Gastroesophageal sphincter (tissue), 4 donors: ENCODE measurements at places on chromosomes 2 and 18. TPM values are rescaled to one million over a fixed set of nuclear protein-coding genes. Genes with fewer than 3 reads are reported as not detected.

STPG4 gene
- total RNA-seq = 0.23 TPM

ACMSD gene
- total RNA-seq = not detected

MROH2A gene
- total RNA-seq = not detected

CYS1 gene
- total RNA-seq = 22.4 TPM

SLC40A1 gene
- 46.2 TPM for total RNA-seq

GRCh38 chr18:10860928-10861327 lies 288.4 kb downstream of the PIEZO2 start:
- H3K27me3 ChIP-seq = no peaks in the 10 kb centered on the region
- H3K4me1 ChIP-seq = no peaks in the 10 kb centered on the region
- ATAC-seq = no peak
- H3K27ac ChIP-seq = no peak overlapping the region
- H3K4me3 ChIP-seq = no peak overlapping the region

GKN1 gene
- 4.7 TPM for total RNA-seq

DNA sequence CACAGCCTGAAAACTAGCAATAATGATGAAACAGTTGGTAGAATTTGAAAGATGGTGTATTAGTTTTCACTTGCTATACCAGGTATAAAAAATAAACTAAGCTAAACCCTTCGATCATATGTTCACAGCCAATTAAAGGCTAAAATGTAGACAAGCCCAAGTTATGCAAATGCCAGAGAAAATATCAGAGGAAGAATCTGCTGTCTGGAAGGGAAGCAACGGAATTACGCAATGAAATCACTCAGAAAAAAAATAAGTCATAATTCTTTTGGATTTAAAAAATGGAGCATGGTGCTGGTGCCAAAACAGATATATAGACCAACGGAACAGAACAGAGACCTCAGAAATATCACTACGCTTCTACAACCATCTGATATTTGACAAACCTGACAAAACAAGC lies 108.3 kb downstream of the ARL4C start:
- H3K4me1 ChIP-seq = no peaks in the 10 kb centered on the region
- H3K27me3 ChIP-seq = no peaks in the 10 kb centered on the region
- H3K36me3 ChIP-seq = no peaks in the 10 kb centered on the region
- no peak overlapping the region for H3K4me3 ChIP-seq
- ATAC-seq = no peak
- no peak overlapping the region for H3K27ac ChIP-seq

GRCh38 chr18:59669872-59670657 lies 27.2 kb downstream of the CCBE1 start:
- H3K36me3 ChIP-seq = no peaks in the 10 kb centered on the region
- peaks cover 4% of the 10 kb centered on the region for H3K27me3 ChIP-seq
- no peak overlapping the region for H3K4me3 ChIP-seq
- no peak overlapping the region for H3K27ac ChIP-seq
- peak; percentile 39 for ATAC-seq
- no peaks in the 10 kb centered on the region for H3K4me1 ChIP-seq

DNA sequence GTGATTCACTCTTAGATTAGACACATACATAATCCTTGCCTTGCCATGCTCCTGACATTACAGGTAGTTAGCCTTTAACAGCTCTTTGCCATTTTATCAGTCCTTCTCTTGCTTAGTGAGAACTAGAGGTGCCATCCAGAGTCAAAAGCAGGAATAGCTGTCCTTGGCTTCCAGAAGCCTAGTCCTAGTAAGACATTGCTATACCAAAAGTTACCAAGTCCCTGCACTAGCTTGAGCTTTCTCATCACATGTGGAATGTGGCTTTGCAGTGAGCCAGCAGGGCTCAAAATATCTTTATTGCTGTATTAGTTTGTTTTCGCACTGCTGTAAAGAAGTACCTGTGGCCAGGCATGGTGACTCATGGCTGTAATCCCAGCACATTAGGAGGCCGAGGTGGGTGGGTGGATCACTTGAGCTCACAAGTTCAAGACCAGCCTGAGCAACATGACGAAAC lies 104.7 kb upstream of the NOSTRIN start:
- no peaks in the 10 kb centered on the region for H3K36me3 ChIP-seq
- no peak for ATAC-seq
- H3K27me3 ChIP-seq = no peaks in the 10 kb centered on the region
- no peak overlapping the region for H3K4me3 ChIP-seq
- H3K27ac ChIP-seq = no peak overlapping the region
- H3K4me1 ChIP-seq = peaks cover 12% of the 10 kb centered on the region

FABP1 gene
- total RNA-seq = not detected

PLGLB1 gene
- total RNA-seq = 4.3 TPM

CNTNAP5 gene
- total RNA-seq = not detected

DNA sequence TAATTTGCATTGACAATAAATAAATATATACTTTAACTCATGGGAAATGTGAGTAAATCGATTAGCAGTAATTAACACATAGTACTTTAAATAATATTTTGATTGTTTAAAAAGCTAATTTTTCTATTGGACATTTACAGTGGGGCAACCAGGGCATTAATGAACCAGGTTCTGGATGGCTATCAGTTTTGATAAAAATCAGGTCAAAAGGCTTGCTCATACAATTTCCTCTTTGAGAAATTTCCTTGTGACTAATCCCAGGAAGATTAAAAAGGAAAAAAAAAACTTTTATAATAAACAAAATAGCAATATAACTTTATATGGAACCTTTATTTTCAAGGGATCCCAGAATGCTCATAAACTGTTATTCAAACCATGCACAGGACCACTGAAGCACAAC lies 497.2 kb upstream of the ZEB2 start:
- no peak for ATAC-seq
- H3K27ac ChIP-seq = no peak overlapping the region
- no peaks in the 10 kb centered on the region for H3K27me3 ChIP-seq
- H3K4me1 ChIP-seq = peaks cover 14% of the 10 kb centered on the region
- no peak overlapping the region for H3K4me3 ChIP-seq

DNA sequence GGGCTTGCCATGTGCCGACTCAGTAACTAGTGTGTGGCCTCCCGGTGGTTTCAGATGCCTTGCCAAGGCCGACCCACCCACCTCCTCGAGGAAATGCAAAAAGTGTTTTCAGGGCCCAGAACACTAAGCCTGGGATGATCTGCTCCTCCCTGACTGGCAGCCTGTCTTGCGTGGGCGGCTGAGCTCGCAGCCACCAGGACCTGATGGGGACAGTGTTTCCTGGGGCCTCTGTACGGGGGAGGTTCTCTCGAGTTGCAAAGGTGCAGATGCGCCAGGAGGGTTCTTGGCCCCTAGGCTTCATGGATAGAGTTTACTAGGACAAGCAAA lies 85.2 kb downstream of the GLI2 start:
- no peaks in the 10 kb centered on the region for H3K27me3 ChIP-seq
- no peaks in the 10 kb centered on the region for H3K36me3 ChIP-seq
- peaks cover 56% of the 10 kb centered on the region for H3K4me1 ChIP-seq
- ATAC-seq = peak; percentile 10

GRCh38 chr18:62458868-62459716 lies 63.7 kb upstream of the ZCCHC2 start:
- H3K4me3 ChIP-seq = no peak overlapping the region
- H3K27ac ChIP-seq = no peak overlapping the region
- H3K36me3 ChIP-seq = no peaks in the 10 kb centered on the region
- ATAC-seq = no peak
- no peaks in the 10 kb centered on the region for H3K4me1 ChIP-seq

CNRIP1 gene
- total RNA-seq = 48.1 TPM

- ATAC-seq = no peak
- H3K4me3 ChIP-seq = no peak overlapping the region
- H3K36me3 ChIP-seq = no peaks in the 10 kb centered on the region
Measured at GRCh38 chr2:121171625-121172119, 113.3 kb downstream of the TFCP2L1 start.

CRYBA2 gene
- not detected for total RNA-seq

- no peak overlapping the region for H3K4me3 ChIP-seq
- no peaks in the 10 kb centered on the region for H3K36me3 ChIP-seq
- H3K27me3 ChIP-seq = no peaks in the 10 kb centered on the region
- no peak overlapping the region for H3K27ac ChIP-seq
Measured at GRCh38 chr18:12325726-12326245, 17.7 kb downstream of the TUBB6 start.

DNA sequence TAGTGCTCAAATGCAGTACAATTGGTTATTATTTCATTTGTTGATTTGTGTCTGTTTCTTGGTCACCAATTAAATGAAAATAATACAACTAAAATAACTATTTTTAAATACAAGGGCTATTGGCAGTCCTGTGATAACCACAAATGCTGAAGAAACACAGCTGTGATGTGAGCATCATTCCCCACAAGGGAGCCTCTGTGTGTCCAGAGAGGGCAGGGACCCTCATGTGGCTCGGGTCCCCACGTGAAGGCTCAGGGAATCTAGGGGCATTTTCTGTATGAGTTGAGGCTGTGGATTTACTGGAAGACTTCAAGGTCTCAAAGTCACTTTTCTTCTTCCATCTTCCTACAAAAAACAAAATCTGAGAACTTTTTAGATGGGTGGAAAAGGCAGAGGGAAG lies 316.1 kb upstream of the RAB12 start:
- H3K4me1 ChIP-seq = no peaks in the 10 kb centered on the region
- no peak overlapping the region for H3K4me3 ChIP-seq
- peaks cover 21% of the 10 kb centered on the region for H3K36me3 ChIP-seq
- H3K27ac ChIP-seq = no peak overlapping the region

DNA sequence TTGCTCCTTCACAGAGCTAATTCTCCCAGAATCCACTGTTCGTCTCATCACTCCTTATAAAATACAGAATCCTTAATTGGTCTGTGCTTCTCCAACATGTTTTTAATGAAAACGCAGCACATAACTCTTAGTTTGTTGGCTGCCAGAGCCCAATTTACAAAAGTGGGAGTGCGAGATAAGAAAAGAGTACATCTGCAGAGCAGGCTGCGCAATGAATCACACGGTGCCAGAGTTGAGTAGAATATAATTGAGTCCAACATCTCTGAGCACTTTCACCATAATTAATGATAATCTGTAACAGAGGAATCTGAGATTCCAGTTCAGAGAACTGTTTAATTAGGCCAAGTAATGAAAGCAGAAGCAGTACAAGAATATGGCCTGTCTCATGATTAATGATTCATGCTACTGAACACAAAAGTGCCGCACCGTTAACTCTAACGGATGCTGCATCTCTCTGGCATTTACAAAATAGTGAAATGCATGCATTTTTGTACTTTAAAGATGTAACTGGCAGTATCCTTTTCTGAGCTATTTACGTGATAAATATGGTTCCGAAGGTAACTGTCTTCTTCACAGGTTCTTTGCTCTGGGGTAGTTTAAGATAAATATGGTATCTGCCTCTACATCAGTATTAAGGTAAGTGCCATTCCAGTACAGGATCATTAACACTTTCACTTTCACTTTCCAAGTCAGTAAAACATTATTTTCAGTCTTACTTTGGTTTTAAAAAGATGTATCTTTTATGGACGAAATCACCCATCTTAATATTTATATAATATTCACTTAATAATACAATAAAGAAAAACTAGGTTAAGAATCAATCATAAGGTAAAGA lies 785.6 kb downstream of the NR4A2 start:
- no peak overlapping the region for H3K27ac ChIP-seq
- H3K27me3 ChIP-seq = no peaks in the 10 kb centered on the region
- H3K4me1 ChIP-seq = no peaks in the 10 kb centered on the region
- H3K4me3 ChIP-seq = no peak overlapping the region

DNA sequence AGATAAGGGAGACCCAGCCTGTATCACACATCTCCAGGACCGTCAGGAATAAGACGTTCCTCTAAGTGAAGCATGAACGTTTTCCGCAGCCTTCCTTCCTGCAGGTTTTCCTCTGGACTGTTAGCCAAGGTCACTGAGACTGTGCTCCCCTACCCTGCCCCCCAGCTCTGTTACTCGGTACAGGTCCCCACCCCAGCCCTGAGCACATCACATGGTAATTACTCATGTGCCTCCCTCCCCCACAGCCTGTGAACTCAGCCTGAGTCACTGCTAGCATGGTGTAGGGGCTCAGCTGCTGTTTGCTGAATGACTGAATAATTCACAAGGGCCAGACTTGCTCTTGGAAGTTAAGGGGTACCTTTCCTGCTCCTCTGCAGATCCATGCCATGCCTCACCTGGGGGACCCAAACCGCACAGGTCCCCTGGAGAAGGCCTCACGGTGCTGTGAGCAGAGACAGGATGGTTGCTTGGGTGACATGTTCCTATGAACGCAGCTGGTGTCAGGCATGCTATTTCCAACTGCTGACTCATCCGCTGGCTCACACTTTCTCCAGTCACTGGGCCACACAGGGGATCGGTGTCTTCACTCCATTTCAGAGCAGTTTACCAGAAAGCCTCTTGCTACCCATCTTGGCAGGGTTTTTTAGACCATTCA lies 88.2 kb downstream of the PLB1 start:
- ATAC-seq = peak; percentile 93
- H3K27ac ChIP-seq = peak overlapping the region; percentile 81
- H3K36me3 ChIP-seq = no peaks in the 10 kb centered on the region
- no peaks in the 10 kb centered on the region for H3K27me3 ChIP-seq
- H3K4me1 ChIP-seq = peaks cover 13% of the 10 kb centered on the region

DNA sequence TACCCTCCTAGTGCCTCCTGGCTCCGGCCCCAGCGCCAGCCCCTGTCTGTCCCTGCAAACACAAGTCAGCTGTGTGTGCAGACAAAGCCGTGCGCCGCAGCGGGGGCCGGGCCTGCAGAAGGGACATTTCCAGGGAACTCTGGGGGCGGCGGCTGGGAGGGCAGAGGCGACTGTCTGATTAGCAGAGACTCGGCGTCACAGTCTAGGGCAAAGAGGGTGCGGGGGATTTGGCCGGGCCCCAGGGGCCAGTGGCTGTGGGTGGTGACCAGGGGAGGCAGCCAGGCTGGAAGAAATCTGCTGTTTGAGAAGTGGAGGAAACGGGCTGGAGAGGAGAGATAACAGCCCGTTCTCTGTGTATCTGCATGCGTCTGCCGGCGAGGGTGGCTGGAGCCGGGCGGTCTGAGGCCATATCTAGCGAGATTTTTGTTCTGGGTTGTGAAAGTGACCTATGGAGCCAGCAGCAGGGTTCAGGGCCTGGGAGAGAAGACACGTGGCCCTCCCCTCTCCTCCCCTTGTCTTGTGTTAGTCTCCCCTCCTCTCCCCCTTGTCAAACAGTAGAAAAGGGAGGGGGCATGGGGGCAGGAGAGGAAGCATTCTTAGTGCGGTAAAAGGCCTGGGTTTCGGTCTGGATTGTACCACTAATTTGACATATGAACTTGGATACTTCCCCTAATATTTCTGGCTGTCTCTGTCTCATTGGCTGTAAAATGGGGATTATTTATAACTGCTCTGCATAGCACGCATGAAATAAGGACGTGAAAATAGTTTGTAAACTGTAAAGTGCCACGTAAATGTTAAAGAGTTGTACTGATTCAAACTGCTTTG lies 169.4 kb downstream of the SMAD7 start:
- H3K4me1 ChIP-seq = peaks cover 77% of the 10 kb centered on the region
- H3K27ac ChIP-seq = peak overlapping the region; percentile 79

TUBA3E gene
- not detected for total RNA-seq

NXPH2 gene
- not detected for total RNA-seq

- H3K4me3 ChIP-seq = no peak overlapping the region
- no peaks in the 10 kb centered on the region for H3K27me3 ChIP-seq
- H3K27ac ChIP-seq = peak overlapping the region; percentile 71
- peaks cover 33% of the 10 kb centered on the region for H3K36me3 ChIP-seq
Measured at GRCh38 chr2:85772841-85773491, 19.2 kb downstream of the ATOH8 start.

DNA sequence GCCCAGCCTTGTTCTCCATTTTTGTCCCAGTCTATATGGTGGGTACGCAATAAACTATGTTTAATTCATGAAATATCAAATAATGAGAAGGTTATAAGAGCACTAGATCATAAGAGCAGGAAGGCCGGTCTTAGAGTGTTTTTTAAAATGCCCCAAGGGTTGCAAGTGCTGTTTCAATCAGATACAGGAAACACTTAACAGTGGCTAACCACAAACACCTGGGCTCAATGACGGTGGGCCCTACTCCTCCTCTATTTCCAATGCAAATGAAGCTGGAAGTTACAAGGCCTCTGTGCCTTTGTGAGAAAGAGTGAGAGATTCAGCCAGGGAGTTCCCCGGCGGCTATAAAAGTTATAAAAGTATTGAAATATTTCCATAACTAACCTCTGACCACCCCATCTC lies 18.9 kb upstream of the WDR33 start:
- no peaks in the 10 kb centered on the region for H3K27me3 ChIP-seq
- H3K4me3 ChIP-seq = no peak overlapping the region
- no peak for ATAC-seq
- H3K36me3 ChIP-seq = no peaks in the 10 kb centered on the region
